Kidney (tissue), 22 donors: ENCODE measurements at places on chromosomes 12 and 14. TPM values are rescaled to one million over a fixed set of nuclear protein-coding genes. Genes with fewer than 3 reads are reported as not detected.

The SLC4A8 gene
- 2.4 TPM for total RNA-seq

The GDF11 gene
- total RNA-seq = 6.2 TPM

The TCL1A gene
- 1.4 TPM for total RNA-seq

The SERPINA10 gene
- total RNA-seq = not detected

The BAG5 gene
- 64.5 TPM for total RNA-seq

The SYNDIG1L gene
- 0.13 TPM for total RNA-seq
